ENCODE measurements at places on chromosomes 5 and 9.
A peak's percentile ranks its signal among the peaks of the same experiment; 100 is the strongest.

DNA sequence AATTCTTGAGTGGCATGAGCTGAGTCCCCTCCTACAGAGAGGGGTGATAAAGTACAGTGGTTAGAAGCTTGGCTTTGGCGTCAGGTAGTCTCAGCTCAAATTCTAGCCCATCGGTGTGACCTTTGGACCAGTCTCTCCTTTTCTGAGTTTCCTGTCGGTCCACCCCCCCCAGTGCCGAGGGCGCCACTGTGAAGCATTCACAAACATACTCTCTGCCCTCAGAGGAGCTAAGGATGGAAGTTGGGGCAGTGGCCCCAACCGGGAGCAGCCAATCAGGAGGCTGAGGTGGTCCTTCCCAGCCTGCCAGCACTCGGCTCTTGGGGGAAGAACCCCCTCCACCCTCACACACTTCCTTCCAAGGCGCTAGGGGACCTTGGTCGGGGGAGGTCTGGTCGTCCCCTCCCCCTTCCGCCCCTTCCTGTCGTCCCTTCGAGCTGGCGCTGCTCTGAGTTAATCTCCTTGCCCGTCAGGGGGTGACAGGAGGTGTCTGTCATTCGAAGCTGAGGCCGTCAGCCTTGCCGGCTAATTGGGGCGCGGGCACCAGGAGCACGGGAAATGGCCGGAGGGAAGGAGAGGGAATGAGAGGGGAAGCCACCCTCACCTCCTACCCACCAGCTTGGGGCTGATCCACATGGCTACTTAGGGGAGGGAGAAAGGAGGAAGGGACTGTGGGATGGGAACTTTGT lies 53.0 kb downstream of the CXXC5 start:
- DNase-seq, result no peak

DNA sequence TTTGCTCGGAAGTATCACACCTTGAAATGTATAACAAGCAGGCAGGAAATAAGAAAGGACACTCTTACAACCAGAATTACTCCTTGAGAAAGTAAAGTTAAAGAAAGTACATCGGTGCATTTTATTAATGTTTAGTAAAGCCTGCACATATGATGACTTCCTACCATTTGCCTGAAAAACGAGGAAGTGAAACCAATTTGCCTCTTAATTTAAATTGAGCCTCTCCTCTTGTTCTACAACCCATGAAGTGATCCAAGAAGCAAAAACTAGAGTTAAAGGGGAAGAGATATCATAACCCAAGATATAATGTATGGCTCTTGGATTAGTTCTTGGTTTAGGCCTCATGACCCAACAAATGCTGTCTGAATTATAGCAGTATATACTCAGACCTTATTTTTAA lies 95.6 kb downstream of the GNAQ start:
- no peak for DNase-seq

DNA sequence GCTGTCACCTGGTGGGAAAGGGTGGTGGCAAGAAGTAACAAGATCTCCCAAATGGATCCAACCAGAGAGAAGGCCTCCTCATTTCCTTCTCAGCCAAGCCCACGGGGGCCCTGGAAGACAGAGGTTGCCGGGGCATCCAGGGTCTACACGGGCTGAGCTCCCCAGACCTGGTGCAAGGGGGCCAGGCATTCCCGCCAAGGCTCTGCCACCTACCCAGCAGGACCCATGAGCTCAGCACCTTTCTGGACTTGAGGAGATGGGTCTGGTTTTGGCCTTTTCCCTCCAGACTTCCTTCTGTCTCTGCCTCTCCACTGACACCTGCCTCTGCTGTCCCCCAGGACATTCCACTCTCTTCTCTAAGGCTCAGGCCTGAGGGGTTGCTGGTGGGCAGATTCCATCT lies 42.4 kb upstream of the KCNMB1 start:
- DNase-seq, result no peak

DNA sequence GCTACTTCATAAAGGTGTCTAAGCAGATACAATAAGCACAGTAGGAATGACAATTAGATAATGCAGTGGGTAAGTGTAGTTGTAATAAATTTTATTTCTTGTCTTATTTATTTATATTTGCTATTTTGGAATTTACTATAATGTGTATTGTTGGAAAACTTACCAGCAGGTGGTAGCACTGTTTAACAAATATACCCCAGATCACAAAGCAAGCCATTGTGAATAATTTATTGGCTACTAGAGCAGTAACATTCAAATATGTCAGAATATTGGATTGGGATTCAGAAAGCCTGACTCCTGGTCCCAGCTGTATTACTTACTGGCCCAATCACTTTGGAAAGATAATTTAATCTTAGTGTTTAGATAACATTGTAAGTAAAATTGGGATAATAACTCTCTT lies 78.0 kb downstream of the ISOC1 start:
- peak; percentile 45 for DNase-seq

DNA sequence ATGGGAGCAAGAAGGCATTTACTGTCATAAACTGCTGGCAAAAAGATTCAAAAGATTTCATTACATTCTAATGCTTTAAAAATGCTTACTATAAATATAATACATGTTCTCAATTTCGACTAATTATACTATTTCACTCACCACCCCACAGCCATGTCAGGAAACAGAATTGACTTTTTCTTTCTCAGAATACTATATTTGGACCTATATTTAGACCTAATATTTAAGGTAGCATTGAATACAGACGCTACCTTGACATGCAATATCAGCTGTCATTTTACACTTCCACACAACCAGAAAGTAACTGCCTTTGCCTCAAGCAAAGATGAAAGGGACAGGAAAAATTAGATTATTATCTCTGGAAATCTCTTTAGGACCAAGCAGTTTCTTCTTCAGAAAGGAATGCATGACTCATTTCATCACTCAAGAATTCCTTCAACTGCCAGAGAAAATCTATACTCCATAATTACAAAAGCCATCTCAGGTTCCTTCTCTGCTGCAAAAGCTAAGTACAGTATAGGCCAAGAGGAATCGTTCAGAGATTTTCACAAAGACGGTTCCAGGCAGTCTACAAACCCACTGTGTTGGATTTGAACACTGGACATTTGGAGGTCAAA lies 11.8 kb upstream of the UBE2QL1 start:
- no peak for DNase-seq

DNA sequence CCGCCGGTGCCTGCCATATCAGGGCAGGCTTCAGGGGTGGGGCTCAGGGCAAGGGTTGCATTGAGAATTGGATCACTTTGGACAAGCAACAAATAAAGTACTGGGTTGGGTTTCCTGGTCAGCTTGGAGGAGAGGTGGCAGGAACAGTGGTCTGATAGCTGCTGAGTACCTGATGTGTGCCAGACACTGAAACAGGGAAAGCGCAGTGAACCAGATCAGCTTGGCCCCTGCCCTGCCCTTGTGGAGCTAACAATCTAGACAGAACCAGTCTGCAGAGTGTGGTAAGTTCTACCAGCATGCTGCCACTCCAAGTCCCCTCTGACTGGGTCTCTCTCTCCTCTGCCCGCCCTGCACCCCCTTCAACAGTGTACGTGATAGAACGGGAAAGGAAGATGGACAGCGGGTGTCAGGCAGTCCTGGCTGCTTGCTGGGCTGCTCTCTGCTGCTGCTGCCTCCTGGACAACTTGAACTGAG lies 53.4 kb downstream of the CYSTM1 start:
- no peak for DNase-seq

GRCh38 chr9:77588271-77588937 lies 59.7 kb downstream of the GNA14 start:
- peak; percentile 67 for DNase-seq

GRCh38 chr9:99039505-99040182 lies 65.3 kb upstream of the TGFBR1 start:
- no peak for DNase-seq

GRCh38 chr5:52334367-52334766 lies 453.3 kb upstream of the ITGA1 start:
- no peak for DNase-seq

GRCh38 chr9:121773954-121774714 lies 122.7 kb downstream of the DAB2IP start:
- no peak for DNase-seq

DNA sequence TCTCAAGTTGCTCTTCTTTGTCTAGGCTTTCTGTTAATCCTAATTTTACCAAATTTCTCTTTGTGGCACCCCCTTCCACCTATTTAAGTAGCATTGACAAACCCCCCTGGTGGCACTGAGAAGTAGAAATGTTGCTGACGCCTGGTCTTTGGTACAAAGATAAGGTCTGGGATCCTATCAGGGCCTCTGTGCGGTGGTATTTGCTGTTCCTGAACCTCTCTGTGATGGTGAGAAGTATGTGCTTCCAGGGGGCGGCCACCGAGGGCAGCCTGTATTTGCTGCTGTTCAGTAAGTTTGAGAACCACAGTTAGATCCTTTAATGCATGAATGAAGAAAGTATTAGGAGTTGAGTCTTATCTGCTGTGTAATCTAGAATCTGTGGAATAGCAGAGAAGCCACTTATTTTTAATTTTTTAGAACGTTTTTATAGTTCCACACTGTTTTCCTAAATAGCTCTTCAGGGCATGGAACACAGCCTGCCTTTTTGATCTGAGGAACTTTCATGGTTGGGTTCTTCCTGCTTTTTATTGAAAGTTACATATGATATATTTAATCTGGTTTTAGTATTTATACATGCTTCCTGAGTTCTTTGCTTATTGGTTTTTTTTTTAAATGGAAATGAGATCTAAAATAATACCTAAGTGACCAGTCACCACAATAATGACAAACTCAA lies 124.2 kb downstream of the TRIO start:
- no peak for DNase-seq

- no peak for DNase-seq
Observed at GRCh38 chr5:92328584-92329259, 945.6 kb upstream of the ARRDC3 start.

DNA sequence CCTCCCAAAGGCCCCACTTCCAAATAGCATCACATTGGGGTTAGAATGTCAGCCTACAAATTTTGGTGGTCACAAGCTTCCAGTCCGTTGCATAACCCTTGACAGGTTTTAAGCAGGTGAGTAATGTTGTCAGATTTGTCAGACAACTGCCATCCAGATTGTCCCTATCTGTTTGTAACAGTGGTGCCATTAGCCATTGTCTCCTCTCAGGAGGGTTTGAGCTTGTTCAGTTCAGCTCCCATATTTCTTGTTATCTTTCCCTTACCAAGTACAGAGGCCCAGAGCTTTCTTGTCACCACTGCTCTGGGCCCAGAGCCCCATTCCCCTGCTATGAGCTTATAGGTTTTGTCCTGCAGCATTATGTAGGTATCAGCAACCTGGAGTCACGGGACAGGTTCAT lies 14.8 kb upstream of the GSN start:
- DNase-seq, result no peak

- DNase-seq, result peak; percentile 34
Observed at GRCh38 chr9:16266648-16267276, 603.7 kb downstream of the BNC2 start.

DNA sequence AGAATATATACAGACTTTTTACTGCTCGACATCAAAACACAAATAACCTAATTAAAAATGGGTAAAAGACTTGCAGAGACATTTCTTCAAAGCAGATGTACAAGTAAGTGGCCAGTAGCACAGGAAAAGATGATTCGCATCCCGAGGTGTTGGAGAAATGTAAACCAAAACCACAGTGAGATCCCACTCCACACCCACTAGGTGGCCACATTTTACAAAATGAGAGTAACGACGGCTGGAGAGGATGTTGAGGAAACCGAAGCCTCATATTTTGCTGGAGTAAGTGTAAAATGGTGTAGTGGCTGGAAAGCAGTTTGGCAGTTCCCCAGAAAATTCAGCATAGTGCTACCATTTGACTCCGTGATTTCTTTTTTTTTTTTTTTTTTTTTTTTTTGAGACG lies 21.3 kb upstream of the GBGT1 start:
- DNase-seq, result peak; percentile 77

GRCh38 chr9:105890046-105890822 lies 195.9 kb downstream of the TMEM38B start:
- no peak for DNase-seq

GRCh38 chr9:76525196-76525595 lies 66.2 kb downstream of the GCNT1 start:
- DNase-seq, result no peak

DNA sequence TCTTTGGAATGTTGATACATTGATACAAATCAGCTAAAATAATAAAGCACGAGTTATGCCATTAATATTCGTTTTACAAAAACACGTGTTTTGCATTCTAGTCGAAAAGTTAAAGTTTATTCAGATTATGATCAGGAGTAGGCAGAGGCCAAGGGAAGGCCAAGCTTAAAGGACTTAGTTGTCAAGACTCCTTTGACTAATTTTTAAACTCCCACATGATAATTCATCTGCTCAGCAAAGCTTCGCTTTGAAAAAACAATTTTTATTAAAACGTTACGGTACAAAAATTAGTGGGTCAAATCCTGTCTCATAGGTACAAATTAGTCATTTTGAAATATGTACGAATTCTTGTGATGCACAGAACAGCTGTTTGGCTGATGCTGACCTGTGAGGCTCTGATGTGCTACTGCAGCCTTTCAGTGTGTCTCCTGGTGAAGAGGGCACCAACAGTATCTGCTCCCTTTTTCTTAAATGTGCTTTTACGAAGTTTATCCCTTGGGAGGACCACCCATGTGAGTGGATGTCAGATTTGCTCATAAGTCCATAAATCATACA lies 23.0 kb upstream of the NR3C1 start:
- no peak for DNase-seq

- no peak for DNase-seq
Observed at GRCh38 chr9:2302606-2303005, 287.5 kb downstream of the SMARCA2 start.

- no peak for DNase-seq
Observed at GRCh38 chr5:73325546-73325945, 123.0 kb downstream of the FOXD1 start.

GRCh38 chr5:81749561-81750307 lies 1.2 kb downstream of the SSBP2 start:
- DNase-seq, result no peak

- no peak for DNase-seq
Observed at GRCh38 chr9:4661611-4662010, 483 bp upstream of the PLPP6 start.

DNA sequence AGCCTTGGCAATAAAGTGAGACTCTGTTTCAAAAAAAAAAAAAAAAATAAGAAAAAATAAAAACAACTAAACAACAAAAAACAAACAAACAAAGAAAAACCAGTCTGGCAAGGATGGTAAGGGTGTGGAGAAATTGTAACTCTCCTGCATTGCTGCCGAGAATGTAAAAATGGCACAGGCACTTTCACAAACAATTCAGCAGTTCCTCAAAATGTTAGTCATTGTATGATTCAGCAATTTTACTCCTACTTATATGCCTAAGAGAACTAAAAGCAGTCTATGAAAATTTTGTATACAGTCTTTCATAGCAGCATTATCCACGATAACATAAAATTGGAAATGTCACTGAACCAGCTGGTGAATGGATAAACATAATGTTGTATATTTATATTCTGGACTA lies 280.4 kb downstream of the CDH9 start:
- DNase-seq, result peak; percentile 18

- DNase-seq, result no peak
Observed at GRCh38 chr5:179166886-179167841, 107.0 kb downstream of the ZNF354C start.

- DNase-seq, result no peak
Observed at GRCh38 chr9:71353720-71354119, 232.3 kb upstream of the TRPM3 start.

DNA sequence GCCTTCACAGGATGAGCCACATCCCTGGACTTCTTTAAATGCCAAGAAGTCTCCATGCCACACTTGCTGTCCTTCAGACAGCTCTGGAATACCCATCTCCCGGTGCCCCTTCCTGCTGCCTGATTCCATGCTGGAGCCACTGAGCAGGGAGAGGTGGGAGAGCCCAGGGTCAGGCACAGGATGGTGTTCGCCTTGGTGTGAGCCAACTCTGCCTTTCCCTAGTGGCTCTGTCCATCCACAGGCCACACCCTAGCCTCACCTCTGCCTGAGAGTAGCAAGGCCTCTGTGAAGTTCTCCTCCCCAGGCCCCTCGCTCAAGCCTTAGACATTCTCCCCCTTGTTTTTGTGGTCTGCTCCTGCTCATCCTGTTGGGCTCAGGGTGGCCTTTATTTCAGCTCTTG lies 54.2 kb upstream of the ANGPTL2 start:
- no peak for DNase-seq
